WTC11 (cell line): ENCODE measurements at places on chromosomes 1 and 21. TPM values are rescaled to one million over a fixed set of nuclear protein-coding genes. Genes with fewer than 3 reads are reported as not detected.

GRCh38 chr1:61979729-61980128 lies 214.9 kb upstream of the L1TD1 start:
- H3K36me3 ChIP-seq = no peaks in the 10 kb centered on the region
- DNase-seq = no peak
- peak overlapping the region; percentile 19; the same call in 1 of the 2 replicates for H3K27ac ChIP-seq
- peaks cover 28% of the 10 kb centered on the region for H3K4me1 ChIP-seq

DNA sequence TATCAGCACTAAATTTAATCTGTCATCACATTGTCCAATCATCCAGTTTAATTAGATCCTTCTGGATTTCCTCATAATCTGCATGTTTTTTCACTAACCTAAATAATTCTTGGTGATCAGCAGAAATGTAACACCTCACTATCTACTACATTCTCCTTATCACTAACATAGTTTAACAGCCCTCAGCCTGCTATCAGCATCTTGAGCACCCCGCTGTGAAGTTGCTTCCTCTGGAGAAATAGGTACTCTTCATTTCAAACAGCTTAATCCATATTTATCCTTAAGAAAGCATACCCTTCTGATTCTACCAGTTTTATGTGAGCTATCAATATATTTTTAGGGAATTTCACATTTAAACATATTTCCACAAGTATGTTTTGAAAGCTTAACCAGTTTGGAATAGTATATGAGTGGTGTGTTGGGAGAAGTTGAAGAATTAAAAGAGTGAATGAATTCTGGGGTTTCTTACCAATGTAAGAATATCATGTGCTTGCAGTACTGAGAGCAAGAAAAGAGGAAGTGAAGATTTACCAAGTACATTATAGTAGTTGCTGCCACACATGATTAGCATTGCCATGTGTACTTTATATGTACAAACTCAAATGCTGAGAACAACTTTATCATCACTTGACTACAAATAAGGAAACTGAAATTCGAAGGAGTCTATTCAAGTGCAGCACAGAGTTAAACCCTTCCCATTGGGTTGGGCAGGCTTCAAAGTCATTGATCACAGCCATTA lies 771.1 kb upstream of the ADGRL4 start:
- no peak overlapping the region for H3K4me3 ChIP-seq
- no peak overlapping the region for H3K27ac ChIP-seq
- H3K4me1 ChIP-seq = peaks cover 8% of the 10 kb centered on the region
- DNase-seq = peak; percentile 14

DNA sequence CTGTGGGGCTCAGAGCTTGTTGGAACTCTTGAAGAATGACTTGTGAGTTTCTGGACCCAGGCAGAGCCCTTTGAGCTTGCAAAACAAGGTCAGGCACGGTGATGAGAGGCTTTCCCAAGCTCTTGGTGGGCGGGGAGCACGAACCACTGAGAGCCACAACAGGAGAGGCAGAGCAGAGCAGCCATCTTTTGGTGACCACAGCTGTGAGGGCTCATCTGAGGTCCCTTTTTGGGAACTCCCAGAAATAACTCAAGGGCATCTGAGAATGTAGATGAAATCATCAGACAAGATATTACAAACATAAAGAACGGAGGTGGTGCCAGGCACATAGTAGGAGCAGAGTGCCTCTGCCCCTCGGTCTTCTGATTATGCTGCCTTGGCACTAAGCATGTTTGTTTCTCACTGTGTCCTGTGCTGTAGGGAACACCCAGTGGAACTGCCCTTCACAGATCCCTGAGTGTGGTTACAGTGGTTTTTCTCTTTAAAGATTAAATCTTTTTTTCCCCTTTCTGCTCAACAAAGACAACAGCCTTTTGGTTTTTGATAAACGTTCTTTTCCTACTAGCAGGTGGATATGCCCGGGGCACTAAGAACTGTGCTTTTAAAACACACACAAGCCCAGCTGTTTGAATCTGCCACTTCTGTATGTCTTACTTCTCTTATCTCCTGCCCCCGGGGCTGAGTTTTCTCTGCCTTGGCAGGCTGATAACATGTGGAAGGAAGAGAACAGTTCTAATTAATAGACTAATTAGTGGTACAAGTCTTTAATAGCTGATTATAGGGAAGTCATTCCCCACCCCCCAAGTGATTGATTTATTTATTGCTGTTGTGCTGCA lies 37.7 kb downstream of the CD34 start:
- no peaks in the 10 kb centered on the region for H3K36me3 ChIP-seq
- no peak overlapping the region for H3K4me3 ChIP-seq
- peaks cover 25% of the 10 kb centered on the region for H3K27me3 ChIP-seq
- H3K27ac ChIP-seq = no peak overlapping the region

DNA sequence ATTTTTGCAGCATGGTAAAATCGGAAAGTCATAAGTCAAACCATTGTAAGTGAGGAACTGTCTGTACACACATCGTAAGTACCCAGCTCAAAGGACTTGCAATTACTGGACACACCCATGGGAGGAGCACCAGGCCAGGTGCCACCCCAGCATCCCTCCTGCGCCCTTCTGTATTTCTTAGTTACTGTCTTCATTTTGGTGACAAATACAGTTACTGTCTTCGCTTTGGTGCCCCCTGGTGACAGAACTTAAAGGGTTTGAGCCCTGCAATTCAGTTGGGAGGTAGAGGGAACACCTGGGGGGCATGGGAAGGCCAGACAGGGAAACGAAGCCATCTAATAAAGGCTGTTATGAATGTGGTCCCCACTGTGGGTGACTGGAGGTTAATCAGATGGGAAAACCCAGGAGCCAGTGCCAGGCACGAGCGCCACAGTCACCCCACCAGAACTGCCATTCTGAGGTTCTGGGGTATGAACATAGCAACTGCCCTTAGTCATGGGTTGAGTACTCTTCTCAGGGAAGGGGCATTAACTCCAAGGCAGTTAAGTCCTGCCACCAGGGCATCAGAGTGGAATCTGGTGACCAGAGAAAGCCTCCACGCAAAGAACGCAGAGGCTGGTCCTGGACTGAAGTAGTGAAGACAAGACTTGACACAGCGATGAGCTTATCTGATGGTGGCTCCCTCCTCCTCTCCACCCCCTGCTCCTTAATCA lies 612.9 kb downstream of the PTPRU start:
- H3K27ac ChIP-seq = no peak overlapping the region
- peak; percentile 76 for DNase-seq
- H3K36me3 ChIP-seq = no peaks in the 10 kb centered on the region
- H3K4me1 ChIP-seq = no peaks in the 10 kb centered on the region
- no peak overlapping the region for H3K4me3 ChIP-seq

Gene LRRC71
- 0.18 to 0.30 TPM (median 0.22 TPM) in 3 replicates for total RNA-seq

Gene GPA33
- 0.25 to 0.63 TPM (median 0.27 TPM) in 3 replicates for total RNA-seq

Gene KIAA0040
- 8.8 to 15.0 TPM (median 11.9 TPM) in 3 replicates for total RNA-seq

Gene CFAP45
- 0.27 to 0.48 TPM (median 0.48 TPM) in 3 replicates for total RNA-seq

Gene TFF2
- total RNA-seq = 0.33 TPM in 1 of 3 replicates, not detected in the others

Gene GLIS1
- total RNA-seq = 0.18 to 0.24 TPM (median 0.18 TPM) in 3 replicates
